Smooth muscle cell of the pulmonary artery (primary cell): ENCODE measurements at places on chromosomes 2 and 18. TPM values are rescaled to one million over a fixed set of nuclear protein-coding genes. Genes with fewer than 3 reads are reported as not detected.

The CELF4 gene
- not detected in 2 replicates for total RNA-seq

The XDH gene
- 0.07 and 2.7 TPM in 2 replicates for total RNA-seq

The BMP10 gene
- total RNA-seq: not detected in 2 replicates

The SERPINB12 gene
- total RNA-seq: not detected in 2 replicates

The HOXD11 gene
- total RNA-seq: not detected in 2 replicates

The CYP1B1 gene
- 92.9 and 230 TPM in 2 replicates for total RNA-seq
